ENCODE measurements at places on chromosomes 4 and X.

DNA sequence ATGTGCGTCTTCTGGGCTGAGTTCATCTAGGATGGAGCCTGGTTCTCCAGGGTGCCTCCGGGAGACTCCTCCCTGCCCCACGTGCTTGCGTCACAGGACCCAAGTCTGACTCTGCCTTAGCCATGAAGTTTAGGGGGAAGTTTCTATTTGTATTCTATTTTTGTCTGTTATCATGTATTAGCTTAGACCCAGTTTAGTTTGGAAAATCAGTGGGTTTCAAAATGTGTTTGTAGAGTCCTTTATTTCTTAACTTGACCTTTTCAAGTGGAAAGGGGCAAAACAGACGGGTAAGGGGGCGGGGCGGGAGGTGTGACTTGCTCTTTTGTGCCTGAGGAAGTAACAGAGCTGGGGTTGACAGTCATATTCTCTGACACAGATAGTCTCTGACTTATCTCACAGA is 86.0 kb downstream of the HTT start:
- no peak for DNase-seq

GRCh38 chrX:151790481-151791160 is 56.1 kb downstream of the CNGA2 start:
- DNase-seq = no peak

- DNase-seq = no peak
These were observed at the start of gene LIMCH1 for GRCh38 chr4:41538017-41538733. Gene LIMCH1 (plus strand): TSS chr4:41538157. CDS start chr4:41605996, 67,839 bp downstream.

DNA sequence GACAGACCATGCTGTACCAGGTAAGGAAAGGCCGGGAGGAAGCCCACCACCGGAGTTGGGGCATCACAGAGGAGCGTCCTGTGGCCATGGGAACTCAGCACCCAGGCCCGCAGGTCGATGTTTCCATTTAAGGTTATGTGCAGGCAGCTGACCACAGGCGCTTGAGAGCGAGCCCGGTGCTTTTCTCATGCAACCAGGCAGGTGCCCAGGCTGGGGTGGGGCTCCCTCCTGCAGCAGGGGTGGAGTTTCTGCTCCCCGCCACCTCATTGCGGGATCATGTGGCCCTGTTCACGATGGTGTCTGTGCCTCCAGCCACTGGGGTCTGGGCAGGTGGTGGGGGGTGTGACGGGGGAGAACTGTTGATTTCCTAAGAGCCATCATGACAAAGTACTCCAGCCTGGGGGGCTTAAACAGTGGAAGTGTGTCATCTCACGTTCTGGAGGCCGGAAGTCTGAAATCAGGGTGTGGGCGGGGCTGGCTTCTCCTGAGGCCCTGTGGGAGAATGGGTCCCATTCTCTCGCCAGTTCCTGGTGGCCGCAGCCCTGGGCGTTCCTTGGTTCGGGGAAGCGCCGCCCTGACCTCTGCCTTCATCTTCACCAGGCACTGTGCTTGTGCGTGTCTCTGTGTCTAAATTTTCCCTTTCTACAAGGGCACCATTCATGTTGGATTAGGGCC is 60.9 kb downstream of the CPZ start:
- DNase-seq = no peak

- no peak for DNase-seq
These were observed 165.1 kb downstream of the CFAP299 start for GRCh38 chr4:80500613-80501012.

GRCh38 chr4:144818136-144818535 is 172.2 kb downstream of the HHIP start:
- no peak for DNase-seq

DNA sequence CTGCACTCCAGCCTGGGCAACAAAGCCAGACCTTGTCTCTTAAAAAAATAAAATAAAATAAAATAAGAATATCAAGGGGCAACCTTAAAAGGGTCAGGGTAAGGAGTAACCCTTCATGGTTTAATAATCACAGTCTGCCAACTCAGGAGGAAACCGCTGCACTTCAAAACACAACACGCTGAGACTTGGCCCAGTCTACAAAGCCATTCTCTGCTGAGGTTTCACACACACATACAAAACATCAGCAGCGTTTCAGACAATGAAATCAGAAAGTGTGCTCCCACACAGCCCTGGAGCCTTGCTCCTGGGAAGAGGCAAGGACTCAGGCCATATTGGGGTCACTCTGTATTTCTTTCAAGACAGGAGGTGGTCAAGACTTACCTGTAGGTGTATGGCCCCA is 18.3 kb downstream of the SCARB2 start:
- no peak for DNase-seq

DNA sequence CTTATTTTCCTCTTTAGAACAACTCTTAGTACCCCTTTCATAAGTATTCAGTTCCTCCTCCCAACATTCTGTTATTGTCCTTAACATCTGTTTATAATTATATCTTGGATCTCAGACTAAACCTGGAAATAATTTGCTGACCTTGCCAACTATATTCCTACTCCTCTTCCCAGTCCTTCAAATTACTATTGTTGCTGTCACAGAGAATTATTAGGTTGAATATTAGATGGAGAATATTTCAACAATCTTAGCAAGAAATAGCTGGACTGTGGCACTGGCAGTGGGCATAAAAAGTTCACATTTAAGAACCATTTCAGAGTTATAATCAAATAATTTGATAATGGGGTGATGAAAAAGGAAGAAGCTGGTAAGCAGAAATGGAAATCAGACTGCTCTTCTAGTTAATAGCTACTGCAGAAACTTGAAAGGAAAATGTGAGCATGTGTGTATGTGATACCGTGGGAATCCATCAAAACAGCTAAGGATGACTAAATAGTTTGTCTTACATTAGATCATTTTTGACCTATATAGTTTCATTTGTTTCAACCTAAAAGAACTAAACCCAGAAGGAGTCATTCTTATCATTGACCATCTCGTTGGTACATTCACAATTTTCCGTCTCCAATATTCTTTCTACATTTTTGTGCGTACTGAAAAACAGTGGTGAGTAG is 43.3 kb upstream of the PRDM8 start:
- DNase-seq = no peak

GRCh38 chr4:29549342-29549741 is 1170.8 kb upstream of the PCDH7 start:
- DNase-seq = no peak

- no peak for DNase-seq
These were observed 322.5 kb downstream of the EVC2 start for GRCh38 chr4:5385741-5386311.

GRCh38 chr4:53150631-53151488 is 215.0 kb downstream of the SCFD2 start:
- DNase-seq = no peak

DNA sequence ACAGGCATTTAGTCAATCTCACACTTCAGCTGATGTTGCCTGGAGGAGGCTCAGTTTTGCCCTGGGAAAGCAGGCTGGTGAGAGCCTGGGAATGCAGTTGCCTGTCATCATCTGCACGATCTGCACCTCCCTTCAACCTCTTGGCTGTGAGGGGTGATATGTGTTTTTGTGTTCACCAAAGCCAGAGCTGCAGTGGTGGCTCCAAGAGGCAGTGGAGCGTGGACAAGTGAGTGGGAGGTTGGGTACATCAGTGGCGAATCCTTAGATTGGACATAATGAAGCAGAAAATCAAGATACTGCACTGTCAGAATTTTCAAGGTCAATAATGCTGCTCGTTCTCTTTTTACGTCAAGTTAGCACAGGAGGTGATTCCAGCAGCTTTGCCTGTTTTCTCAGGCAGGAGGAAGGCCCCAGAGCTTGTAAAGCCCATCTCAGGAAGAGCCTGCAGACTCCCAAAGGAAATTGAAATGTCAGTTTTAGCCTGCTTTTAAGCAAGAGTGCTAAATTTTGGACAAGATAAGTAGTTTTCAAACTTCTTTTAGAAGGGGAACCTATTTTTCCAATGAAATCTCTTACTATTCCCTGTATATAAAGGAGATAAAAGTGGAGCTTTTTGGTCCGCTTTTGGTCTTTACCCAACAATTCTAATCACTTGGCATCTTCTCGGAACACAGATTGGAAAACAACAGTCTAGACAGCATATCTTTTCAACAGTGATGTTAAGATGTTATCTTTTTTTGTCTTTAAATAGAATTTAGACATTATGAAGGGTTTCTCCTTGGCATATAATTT is 92.8 kb downstream of the FRAS1 start:
- no peak for DNase-seq

DNA sequence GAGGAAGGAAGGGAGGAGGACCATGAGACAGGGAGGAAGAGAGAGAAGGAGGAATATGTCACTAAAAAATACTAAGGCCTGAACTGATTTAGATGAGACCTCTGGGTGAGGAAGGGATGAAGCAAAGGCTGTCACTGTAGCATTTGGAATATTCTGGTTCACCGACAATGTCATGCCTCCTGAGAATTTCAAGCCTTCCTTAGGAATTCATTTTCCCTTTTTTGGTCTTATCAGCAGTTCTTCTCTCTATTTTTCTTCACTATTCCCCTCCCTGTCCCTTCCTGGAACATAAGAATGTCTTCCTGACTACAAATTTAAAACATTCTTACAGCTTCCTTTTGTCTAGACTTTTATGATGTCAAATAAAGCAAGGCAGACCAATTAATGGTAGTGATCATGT is 527.8 kb downstream of the INPP4B start:
- no peak for DNase-seq

GRCh38 chrX:123450222-123450621 is 266.1 kb downstream of the GRIA3 start:
- DNase-seq = no peak

GRCh38 chr4:89897867-89898266 is 3.2 kb downstream of the MMRN1 start:
- DNase-seq = no peak

GRCh38 chr4:41752081-41752836 is 3.7 kb upstream of the PHOX2B start:
- no peak for DNase-seq

- DNase-seq = no peak
These were observed 234.7 kb downstream of the OR13H1 start for GRCh38 chrX:131778269-131779218.

DNA sequence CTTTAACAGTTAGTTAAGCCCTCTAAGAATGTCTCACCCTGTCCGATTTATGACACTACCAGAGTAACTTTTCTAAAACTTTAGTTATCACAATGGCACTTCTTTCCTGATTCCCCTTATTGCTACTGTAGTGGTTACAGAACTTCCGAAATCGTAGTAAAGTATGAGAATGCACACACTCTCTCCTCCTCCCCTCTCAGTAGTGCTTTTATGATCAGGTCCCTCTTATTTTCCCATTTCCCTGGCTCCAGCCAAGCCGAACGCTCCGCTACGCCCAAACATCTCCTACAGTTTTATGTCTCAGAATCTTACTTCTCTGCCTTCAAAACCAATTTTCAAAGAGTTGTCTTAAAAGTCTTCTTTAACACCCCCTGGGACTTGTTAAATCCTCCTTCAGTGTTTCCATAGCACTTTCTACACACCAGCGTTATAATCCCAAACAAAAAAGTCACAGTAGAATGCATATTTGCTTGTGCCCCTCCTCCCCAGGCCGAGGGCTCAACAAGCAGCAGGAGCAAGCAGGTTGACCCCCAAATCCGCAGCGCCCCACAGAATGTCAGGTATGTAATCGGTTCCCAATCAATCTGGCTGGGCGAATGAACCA is 671 bp downstream of the HPF1 start:
- no peak for DNase-seq

- DNase-seq = no peak
These were observed 178.1 kb upstream of the LEF1 start for GRCh38 chr4:108346818-108347210.

GRCh38 chrX:154827194-154828015 is 7.1 kb downstream of the SMIM9 start:
- no peak for DNase-seq

DNA sequence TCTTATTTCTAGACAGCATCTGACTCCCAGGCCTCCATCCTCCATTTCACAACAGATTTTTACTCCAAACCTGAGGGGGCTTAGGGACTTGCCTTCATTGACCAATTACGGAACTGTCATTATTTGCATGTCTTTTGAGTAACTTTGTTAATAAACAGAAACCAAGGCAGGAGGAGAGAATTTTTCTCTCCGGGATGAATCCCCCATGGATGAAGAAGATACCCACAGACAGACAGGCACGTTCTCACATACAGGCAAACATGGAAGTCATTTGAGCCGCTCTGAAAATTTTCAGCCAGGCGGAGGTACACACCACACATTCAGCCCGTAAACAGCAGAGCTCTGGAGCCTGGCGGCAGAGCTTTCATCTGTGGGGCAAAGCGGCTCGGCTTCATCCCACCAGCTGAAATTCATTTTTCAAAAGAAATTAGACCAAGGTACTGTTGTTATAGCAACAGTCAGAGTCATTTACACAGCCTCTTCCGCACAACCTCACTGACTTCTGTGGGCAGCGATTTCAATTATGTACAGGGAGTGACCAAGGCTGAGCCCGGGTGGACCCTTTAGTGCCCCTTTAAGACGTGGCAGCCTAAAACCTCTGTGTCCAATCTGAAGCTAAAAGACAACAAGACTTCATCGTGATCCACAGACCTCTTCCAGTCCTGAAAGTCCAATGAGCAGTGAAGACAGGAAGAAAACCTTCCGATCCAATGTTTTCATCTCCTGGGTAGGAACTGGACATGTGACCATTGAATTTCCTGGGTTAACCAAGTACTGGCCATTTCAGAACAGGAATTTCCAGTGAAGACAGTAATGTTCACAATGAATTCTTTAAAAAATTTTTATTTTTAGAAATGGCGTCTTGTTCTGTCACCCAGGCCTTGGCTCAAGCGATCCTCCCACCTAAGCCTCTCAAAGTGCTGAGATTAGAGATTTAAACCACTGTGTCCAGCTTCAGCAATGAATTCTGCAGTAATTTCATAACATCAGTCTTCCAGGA is 237.0 kb downstream of the MGST2 start:
- DNase-seq = no peak

DNA sequence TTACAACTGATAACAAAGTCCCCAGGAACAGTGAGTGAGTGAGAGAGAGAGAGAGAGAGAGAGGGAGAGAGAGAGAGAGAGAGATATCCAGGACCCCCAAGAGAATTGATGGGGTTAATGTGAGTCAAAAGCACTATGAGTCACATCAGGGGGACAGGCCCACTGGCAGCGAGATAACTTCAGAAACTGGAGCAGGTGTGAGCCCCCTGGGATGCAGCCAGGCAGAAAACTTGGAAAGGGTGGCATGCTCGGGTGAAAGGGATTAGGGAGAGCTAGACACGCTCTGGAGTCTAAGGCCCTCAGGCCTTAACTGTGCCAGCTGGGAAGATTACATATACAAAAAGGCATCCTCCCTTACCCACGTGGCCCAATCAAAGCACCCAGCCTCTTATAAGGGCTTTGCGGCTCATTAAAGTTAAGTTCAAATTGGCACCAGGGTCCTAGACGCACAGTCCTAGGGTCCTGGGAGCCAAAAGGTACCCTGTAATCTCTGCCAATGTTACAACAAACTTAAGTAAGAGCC is 841 bp downstream of the ACOT9 start:
- DNase-seq = no peak
